ENCODE measurements at places on chromosomes 3 and 15.

- no peak for DNase-seq
These were observed 32.6 kb downstream of the SEMA7A start for GRCh38 chr15:74400915-74401757.

DNA sequence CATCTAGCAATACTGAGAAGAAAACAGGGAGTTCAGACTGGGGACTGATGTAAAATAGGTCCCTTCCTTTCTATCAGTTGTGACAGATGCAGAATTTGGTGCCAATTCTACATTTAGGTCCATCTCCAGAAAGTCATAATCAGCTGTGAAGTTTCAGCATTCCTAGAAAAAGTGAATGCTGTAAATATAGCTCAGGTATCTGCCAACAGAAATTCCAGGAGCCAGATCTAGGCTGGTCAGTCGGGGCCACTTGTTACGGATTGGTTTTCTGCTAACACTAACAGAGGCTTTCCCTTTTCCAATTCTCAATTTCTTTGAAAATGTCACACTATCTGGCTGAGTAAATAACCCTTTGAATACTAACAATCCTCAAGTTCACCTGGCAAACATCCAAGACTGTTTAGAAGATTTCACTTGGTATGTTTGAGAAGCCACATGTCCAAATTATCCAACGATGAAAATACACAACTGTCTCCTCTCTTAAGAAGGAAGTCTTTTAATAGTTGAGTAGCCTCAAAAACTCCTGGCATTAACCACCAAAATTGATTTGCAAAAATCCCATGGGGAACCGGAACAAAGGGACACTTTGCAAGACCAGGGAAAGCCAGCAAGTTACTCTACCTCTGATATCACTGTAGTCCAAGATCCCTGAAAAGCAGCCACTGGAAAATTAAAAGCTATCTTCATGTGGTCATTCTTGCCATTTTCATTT, 222.3 kb downstream of the ZMAT3 start:
- DNase-seq: no peak

GRCh38 chr3:37112987-37113386, 61.4 kb downstream of the LRRFIP2 start:
- no peak for DNase-seq

GRCh38 chr3:195171093-195171873, 99.7 kb downstream of the XXYLT1 start:
- DNase-seq: no peak

GRCh38 chr3:53820084-53820483, 26.1 kb downstream of the CHDH start:
- no peak for DNase-seq

DNA sequence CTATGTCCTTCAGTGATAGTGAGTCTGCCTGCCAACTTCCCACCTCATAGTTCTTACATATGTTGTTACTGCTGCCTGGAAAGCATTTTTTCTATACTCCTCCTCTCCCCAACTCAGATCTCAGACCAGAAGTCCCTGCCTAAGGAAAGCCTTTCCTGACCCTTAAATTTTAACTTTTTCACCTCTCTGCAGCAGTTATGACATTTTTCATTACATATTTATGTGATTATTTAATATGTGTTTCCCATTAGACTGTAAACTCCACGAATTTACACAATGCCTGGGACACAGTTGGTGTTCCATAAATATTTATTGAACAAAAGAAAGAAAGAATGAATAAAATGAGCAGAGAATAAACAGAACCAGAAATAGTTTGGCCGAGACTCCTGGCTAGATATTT, 125.5 kb downstream of the MITF start:
- no peak for DNase-seq

DNA sequence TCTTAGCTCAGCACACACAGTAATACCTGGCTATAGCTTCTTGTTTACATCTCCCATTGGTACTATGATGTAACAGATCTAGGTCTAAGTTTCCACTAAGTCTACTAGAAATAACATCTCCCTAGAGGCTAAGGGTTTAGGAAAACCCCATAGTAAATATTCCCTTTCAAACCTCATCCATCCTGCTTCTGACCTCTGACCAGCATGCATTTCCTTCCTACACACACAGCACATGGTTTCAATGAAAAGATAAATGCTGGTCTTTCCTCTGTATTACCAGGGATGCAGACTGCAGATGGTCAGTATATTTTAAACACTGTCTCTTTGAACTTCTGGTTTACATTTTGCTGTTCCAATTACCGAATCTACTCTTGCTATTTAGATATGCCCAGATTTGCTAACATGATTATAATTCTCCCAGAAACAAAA, 96.6 kb downstream of the EFL1 start:
- DNase-seq: no peak

GRCh38 chr15:70503073-70503745, 260.1 kb downstream of the UACA start:
- no peak for DNase-seq
